Amniotic epithelial cell (primary cell): ENCODE measurements at places on chromosomes 5 and 9.

DNA sequence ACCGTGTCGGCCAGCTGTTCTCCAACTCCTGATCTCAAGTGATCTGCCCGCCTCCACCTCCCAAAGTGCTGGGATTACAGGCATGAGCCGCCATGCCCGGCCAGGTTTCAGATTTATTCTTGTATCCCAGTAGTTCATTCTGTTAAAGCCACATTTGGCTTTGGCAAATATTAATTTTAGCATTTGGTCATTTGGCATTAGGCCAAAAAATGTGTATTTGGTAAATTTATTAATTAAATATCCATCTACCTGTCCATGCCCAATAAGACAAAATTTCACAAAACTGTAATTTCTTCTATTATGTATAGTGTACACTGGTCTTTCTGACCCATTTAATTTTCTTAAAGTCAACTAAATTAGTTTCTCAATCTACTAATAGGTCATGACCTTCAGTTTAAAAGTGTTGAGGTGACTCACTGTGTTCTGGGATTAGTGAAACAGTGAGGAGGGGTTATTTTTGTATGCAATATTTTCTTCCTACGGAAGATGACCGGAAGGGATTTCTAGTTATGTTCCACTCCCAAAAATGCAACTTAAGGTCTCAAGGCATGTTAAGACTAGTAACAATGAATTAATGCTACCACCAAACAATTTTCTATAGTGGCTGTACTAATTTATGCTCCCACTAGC is 21.0 kb downstream of the OSTF1 start:
- DNase-seq = no peak

DNA sequence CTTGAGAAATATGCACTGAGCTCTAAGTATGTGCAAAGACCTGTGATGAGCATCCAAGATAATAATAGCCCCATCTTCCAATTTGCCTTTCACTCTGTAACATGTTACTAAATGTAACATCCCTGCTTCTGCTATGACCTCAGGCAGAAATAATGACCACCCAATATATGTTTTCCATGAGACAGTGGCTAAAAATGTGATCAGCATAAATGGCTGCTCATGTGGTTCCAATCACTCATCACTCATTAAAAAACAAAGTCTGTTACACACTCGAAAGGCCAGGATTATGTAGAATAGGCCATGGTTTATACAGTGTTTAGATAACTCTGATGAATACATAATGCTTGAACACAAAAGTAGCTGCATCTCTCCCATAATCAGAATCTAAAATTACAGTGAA is 71.4 kb upstream of the MOCS2 start:
- no peak for DNase-seq

DNA sequence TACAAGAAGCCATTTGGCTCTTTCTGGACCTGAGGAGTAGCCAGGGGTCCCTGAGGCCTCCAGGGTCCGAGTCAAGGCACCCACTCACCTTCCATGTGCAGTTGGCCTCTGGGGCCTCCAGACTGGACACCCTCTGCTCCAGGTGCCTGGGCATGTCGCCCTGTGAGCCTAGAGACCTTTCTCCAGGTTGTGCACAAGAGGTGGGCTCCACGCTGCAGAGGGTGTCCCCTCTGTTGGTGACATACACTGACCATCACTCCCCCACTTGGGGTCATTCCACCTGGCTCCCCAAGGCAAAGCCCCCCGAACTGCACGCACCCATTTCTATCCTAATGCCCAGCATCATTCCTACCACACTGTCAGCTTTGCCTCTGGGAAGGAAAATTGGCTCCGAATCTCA is 48.8 kb downstream of the RASGEF1C start:
- DNase-seq = no peak

DNA sequence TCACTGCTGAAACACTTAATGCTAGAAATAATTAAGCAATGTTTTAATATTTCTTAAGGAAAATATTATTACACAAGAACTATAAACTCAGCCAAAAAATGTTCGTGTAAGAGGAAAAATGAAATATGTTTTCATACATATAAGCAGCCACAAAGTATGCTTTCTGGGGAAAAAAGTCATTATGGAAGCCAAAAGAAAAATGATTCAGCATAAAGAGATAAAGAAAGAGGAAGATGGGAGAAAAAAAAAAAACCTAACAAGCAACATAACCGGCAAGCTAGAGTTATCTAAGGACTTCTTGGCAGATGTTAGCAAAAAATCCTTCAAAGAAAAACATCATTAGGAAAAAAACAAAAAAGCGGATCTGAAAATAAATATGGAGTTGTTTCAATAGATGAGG is 179.1 kb downstream of the MUSK start:
- peak; percentile 97 for DNase-seq

GRCh38 chr5:170701334-170701733 is 82.2 kb upstream of the GABRP start:
- no peak for DNase-seq

DNA sequence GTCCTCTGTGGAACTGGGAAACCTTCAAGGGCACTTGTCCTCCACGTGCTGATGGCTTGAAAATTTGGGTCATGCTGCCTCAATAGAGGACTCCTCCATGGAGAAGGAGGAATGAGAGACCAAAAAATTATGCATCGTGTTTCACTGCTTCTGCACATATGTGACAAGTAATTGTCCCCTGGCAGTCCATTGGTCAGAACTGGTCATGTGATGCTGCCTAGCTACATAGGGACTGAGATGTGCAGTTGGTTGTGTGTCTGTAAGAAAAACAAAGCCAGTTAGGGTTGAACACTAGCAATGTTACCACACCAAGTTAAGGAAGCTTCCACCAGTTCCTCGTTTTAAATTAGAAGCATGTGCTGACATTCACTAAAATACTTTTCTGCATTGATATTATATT is 201.9 kb upstream of the ANKH start:
- DNase-seq = no peak

- peak; percentile 35 for DNase-seq
Observed at GRCh38 chr5:88833371-88834130, 49.4 kb downstream of the MEF2C start.

GRCh38 chr9:87290241-87291052 is 207.2 kb upstream of the DAPK1 start:
- peak; percentile 98 for DNase-seq

- DNase-seq = no peak
Observed at GRCh38 chr9:123064716-123065115, 31.2 kb downstream of the GPR21 start.

GRCh38 chr9:99127356-99128132 is 22.6 kb downstream of the TGFBR1 start:
- DNase-seq = peak; percentile 84

- DNase-seq = peak; percentile 50
Observed at GRCh38 chr9:133532937-133533668, 1.4 kb upstream of the ADAMTSL2 start.

DNA sequence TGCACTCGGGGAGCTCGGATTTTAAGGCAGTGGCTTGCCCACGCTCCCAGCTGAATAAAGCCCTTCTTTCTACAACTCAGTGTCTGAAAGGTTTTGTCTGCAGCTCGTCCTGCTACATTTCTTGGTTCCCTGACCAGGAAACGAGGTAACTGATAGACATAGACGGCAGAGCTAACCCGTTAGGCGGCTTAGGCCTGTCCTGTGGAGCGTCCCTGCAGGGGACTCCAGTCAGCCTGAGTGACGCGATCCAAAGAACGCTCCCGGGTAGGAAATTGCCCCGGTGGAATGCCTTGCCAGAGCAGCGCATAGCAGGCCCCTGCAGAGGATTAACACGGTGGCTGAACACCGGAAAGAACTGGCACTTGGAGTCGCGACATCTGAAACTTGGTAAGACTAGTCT is 1.8 kb upstream of the SELENOP start:
- DNase-seq = no peak

GRCh38 chr5:14915291-14915952 is 43.8 kb upstream of the ANKH start:
- peak; percentile 80 for DNase-seq

DNA sequence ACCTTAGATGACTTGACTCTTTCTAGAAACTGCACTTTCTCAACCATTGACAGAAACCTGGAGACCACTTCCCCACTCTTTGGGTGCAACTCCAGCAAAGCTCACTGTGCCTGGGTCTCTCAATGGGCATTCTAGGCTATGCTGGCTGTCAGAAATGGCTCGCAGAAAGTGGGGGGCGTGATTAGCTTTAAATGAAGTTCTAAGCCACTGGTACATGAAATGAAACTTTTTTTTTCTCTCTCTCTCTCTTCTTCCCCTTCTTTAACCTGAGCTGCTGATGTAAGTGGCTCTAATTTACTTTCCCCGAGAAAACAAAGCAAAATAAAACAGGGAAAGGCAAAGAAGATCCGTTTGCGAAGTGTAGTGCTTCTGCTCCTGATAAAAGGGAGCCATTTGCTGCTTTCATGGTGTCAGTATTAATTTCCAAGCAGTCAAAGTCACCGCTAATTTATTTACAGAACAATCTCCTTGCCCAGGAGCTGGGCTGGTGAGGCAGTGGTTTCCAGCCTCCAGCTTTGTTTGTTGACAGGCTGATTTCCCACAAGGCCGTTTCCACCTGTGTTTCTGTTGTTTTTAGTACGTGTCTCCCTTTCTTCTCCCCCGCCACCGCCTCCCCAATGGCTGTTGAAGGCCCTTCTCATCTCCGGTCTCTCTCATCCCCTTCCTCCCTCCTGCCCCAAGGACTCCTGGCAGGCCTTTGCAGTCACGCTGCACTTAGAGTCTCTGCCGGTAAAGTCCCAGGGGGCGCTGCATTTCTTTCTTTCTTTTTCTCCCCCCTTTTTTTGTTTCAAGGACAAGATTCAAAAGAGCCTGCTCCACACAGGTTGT is 422.9 kb downstream of the EBF1 start:
- no peak for DNase-seq

DNA sequence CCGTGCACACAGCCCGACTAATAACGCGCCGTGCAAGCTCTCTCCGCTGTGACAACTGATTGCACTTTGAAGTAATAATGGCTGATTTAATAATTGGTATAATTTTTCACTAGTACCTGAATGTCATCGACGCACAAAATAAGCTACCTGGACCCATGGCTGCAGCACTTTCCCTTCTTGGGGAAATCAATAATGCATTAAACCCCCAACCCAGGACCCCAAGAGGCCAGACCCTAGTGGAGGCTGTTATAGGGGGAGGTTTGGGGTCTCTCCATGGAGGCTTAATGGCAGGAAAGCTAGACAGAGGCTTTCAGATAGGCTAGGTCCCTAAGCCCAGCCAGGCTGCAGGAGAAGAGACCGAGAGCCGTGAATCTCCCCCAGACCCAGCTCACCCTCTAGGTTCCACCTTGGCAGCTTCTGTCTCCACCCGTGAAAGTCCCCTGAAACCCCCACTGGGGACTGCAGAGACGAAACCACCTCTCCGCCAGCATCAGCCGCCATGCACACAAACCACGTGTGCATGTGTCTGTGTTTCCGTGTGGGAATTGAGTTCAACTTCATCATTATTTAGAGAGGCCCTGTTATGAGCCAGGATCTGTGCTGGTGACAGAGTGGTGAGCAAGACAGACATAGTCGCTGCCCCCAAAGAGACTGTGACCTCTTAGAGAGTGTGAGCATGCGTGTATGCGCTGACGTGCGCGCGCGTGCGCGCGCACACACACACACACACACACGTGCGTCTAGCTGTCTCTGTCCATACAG is 168.6 kb upstream of the MVB12B start:
- DNase-seq = no peak

DNA sequence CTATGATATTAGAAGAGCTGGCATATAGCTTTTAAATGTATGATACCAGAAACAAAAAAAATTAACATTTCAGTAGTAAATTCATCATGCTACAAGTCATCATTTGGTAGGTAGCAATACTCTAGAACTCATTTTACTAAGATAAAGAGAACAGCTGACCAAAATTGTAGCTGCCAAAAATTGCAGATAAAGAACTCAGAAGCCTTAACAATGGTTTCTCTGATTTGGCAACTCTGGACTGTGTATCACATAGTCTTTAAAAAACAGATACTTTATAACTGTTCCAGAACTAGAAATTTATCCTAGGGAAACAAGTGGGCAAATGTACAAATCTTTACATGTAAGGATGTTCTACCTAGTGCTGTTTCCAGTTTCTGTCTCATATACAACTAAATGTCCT is 33.9 kb downstream of the ZFR start:
- peak; percentile 62 for DNase-seq

DNA sequence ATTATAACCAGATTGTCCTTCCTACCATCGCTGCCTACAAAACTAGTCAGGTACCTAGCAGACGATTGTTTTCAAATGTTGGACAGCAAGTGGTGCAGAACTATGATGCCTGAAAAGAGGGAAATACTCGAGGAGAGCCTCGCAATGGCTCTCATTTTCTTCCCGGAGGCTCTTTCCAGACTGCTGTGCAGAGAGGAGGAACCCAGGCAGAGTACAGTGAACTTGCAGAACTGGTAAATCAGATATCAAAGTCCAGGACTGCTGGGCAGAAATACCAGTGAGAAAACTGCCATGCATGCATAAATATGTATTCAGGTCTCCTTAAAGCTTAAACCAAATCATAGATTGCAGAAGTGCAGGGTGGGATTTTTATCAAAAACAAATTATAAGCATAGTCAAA is 26.4 kb upstream of the UGT3A1 start:
- no peak for DNase-seq

DNA sequence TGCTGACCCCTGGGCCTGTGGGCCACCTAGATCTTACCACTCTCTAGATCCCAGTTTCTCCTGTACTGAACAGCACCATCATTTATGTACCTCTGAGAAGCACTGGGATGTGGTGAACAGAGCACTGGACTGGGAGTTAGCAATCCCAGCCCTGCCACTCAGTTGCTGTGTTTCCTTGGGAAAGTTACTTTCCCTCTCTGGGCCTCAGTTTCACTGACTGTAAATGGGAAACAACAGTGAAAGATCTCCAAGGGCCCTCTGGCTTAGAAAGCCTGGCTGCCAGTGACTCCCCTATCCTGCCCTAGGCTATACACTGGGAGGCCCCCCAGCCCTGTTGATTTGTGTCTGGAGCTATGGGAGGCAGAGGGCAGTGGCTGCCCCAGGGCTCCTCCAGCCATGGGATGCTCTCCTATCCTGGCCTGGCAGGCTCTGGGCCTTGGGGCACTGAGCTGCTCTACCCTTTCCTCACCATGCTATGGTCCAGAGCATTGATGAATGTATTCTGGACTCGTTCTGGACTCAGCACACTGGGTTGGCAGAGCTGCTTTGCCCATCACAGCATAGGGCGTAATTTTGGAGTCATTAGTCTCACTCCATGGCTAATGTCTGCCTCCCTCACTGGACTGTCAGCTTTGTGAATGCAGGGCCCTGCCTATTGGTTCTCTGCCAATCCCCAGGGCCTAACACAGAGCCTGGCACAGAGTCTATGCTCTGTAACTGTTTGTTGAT is 99.3 kb downstream of the RGS3 start:
- DNase-seq = no peak

DNA sequence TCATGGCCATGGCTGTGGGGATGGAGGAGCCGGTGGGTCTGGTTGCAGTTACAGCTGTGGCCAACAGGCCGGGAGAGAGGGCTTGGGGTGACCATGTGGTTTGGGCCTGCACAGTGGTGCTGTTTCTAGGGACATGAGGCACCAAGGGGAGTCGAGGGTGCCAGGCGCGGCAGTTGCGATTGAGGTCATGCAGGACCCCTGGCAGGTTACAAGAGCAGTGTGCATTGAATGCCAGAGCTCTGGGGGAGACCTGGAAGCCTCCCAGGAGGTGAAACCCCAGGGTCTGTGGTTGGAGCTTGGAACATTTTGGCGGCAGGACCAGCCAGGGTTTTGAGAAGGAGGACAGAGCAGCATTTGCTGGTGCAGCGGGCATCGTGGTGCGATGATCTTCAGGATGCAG is 21.7 kb downstream of the RXRA start:
- DNase-seq = no peak
